Articular chondrocyte of knee joint (primary cell): ENCODE measurements at places on chromosomes 3 and 15. TPM values are rescaled to one million over a fixed set of nuclear protein-coding genes. Genes with fewer than 3 reads are reported as not detected.

Gene ZCWPW2
- total RNA-seq = 0.91 and 2.2 TPM in 2 replicates

Gene ZNF80
- total RNA-seq = not detected in 2 replicates

Gene LRRC3B
- total RNA-seq = not detected in 2 replicates

Gene LTF
- total RNA-seq = 0.26 TPM in 1 of 2 replicates, not detected in the other

Gene WHAMM
- total RNA-seq = 7.4 and 7.6 TPM in 2 replicates

Gene C3orf52
- total RNA-seq = 5.1 and 5.8 TPM in 2 replicates

Gene LDHAL6B
- total RNA-seq = not detected in 2 replicates

Gene YEATS2
- total RNA-seq = 29.4 and 36.6 TPM in 2 replicates

Gene POTEB2
- total RNA-seq = not detected in 2 replicates

Gene TAGLN3
- total RNA-seq = not detected in 2 replicates

Gene PLA2G4E
- not detected in 2 replicates for total RNA-seq

Gene STXBP5L
- total RNA-seq = not detected in 2 replicates

Gene CPLX3
- not detected in 2 replicates for total RNA-seq

Gene SH3BP5
- 31.7 and 35.0 TPM in 2 replicates for total RNA-seq

Gene SPINK8
- not detected in 2 replicates for total RNA-seq

Gene GPR160
- total RNA-seq = 0.26 and 0.65 TPM in 2 replicates

Gene CEP19
- total RNA-seq = 3.5 and 4.6 TPM in 2 replicates

Gene SKOR1
- total RNA-seq = 0.11 and 0.13 TPM in 2 replicates

Gene ICE2
- total RNA-seq = 42.3 and 52.9 TPM in 2 replicates

Gene NDN
- total RNA-seq = 71.0 and 81.0 TPM in 2 replicates

Gene COL6A5
- total RNA-seq = not detected in 2 replicates

Gene ARGFX
- total RNA-seq = not detected in 2 replicates

Gene UPK1B
- total RNA-seq = under 0.01 and 0.43 TPM in 2 replicates

Gene GP9
- not detected in 2 replicates for total RNA-seq

Gene PRTG
- total RNA-seq = 3.0 and 3.4 TPM in 2 replicates

Gene CHL1
- not detected in 2 replicates for total RNA-seq

Gene EOMES
- not detected in 2 replicates for total RNA-seq

Gene FHIT
- total RNA-seq = 3.7 and 5.4 TPM in 2 replicates

Gene ST8SIA2
- total RNA-seq = not detected in 2 replicates

Gene MITF
- 32.4 and 46.4 TPM in 2 replicates for total RNA-seq

Gene RETNLB
- total RNA-seq = not detected in 2 replicates

Gene TMC3
- total RNA-seq = not detected in 2 replicates

Gene FANCD2OS
- total RNA-seq = not detected in 2 replicates

Gene EDEM1
- 35.5 and 39.2 TPM in 2 replicates for total RNA-seq

Gene COMMD4
- 50.0 and 52.8 TPM in 2 replicates for total RNA-seq

Gene NMNAT3
- 1.7 and 2.3 TPM in 2 replicates for total RNA-seq

Gene FGD5
- total RNA-seq = 11.7 and 19.5 TPM in 2 replicates

Gene CP
- 105 and 153 TPM in 2 replicates for total RNA-seq

Gene GOLGA8O
- total RNA-seq = 0.97 and 1.3 TPM in 2 replicates

Gene CCK
- 0.13 TPM in 1 of 2 replicates, not detected in the other for total RNA-seq

Gene THOC7
- total RNA-seq = 54.0 and 54.6 TPM in 2 replicates

Gene ALPK3
- total RNA-seq = 0.78 and 2.8 TPM in 2 replicates

Gene EEFSEC
- total RNA-seq = 4.5 and 6.0 TPM in 2 replicates

Gene RLBP1
- not detected in 2 replicates for total RNA-seq

Gene CAPN7
- total RNA-seq = 45.2 and 46.9 TPM in 2 replicates

Gene CACNA1D
- 0.91 and 2.9 TPM in 2 replicates for total RNA-seq

Gene SLC28A1
- total RNA-seq = not detected in 2 replicates

Gene CELF6
- 0.39 and 0.54 TPM in 2 replicates for total RNA-seq

Gene CPA3
- 0.11 TPM in 1 of 2 replicates, not detected in the other for total RNA-seq

Gene GRM2
- total RNA-seq = under 0.01 and 0.13 TPM in 2 replicates

Gene PLSCR5
- total RNA-seq = not detected in 2 replicates

Gene SLC9C1
- under 0.01 TPM in 1 of 2 replicates, not detected in the other for total RNA-seq
